ENCODE measurements at places on chromosomes 12 and 14.

DNA sequence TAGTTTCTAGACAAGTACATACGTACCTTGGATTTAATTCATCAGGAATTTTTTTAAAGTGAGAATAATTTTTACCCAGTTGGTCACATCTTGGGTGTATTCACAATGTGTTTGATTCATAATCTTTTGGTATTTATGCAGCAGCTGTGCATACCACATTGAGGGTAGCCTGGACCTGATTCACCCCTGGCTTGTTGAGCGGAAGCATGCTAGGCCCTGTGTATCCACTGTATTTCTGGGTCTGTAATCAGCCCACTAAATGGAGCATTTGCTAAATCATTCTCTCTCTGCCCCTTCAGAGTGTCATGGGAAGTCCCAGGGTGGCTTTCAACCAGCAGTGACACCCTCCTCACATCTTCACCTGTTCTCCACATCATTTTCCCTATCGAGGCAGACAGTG lies 203.8 kb upstream of the RGS6 start:
- DNase-seq = no peak

- no peak for DNase-seq
These were observed 18.5 kb downstream of the UTP20 start for GRCh38 chr12:101298426-101298825.

- DNase-seq = no peak
These were observed 383.2 kb upstream of the ATP2B1 start for GRCh38 chr12:90091809-90092208.

GRCh38 chr12:98485792-98486340 lies 29.5 kb upstream of the TMPO start:
- no peak for DNase-seq

DNA sequence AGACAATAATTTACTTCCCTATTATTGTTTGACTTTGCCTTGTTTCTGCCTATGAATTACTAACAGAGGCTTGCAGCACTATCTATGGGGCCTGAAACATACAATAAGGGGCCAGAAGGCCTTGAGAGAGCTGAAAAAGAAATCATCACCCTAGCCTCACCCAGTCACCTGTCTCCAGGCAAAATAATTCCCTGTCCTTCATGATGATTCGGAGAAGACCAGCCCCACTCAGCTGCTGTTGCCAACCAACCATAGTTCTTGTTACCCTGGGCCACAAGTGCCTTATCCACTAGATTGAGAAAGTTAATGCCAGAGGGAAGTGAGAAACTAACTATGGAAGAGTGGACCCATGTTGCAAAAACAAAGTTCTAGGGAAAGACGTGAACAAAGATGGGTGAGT lies 97.1 kb downstream of the ARF6 start:
- no peak for DNase-seq

GRCh38 chr14:100065942-100066574 lies 836 bp downstream of the EVL start:
- peak; percentile 82 for DNase-seq

DNA sequence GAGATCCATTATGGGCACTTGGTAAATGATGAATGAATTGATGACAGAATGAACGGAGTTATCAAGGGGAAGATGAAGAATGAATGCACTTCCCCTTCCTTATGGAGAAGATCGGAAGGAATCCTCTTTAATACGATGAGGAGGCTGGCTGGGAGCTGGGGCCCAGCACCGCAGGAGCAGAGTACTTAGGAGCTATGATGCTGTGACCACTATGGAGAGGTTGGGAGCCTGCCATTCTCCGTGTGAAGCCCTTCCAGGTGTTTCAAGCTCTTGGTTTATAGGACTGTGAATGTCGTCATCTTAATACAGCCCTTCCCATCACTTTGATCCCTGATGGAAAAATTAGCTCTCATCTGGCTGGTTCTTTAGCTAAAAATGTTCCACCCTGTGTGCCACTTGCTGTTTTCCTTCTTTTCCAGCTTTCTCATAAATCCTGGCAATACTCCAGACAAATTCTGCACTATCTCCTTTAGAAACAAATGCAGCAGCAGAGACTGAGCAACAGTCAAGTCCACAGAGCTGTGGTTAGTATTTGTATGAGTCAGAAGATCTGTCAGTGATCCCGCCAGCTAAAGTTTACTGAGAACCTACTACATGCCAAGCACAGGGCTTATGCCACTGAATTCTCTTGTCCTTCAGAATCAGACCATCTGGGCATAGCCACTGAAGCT lies 263.1 kb upstream of the CRY1 start:
- DNase-seq = no peak

DNA sequence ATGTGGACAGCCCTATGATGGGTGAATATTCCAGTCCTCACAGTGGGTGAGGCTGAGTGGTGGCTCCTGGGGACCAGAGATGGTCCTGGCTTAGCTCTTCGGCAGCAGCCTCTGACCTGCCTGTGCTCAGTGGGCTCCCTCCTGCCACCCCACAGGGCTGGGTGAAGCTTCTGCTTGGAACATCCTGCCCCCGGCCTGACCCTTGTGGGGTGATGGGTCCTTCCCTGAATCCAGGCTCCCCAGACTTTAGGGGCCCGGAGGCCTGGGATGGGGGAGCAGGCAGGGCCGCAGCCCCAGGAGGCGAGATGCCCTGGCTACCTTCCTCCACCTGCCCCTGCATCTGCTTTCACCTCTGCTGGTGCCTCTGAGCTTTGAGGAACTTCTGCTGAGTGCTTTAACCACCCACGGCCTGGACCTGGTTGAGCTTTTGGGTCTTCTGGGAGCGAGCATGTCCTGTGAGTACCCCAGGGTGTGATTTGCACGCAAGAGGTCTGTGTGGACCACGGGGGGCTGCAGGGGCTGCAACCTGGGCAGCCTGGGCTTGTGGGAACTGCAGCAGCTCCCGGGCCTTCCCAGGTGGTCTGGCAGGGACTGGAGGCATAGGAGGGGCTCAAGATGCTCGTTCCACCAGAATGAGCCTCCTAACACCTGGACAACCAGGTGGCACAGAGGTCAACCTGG lies 159.5 kb downstream of the KIF26A start:
- DNase-seq = no peak

- DNase-seq = no peak
These were observed 565.8 kb upstream of the ATP2B1 start for GRCh38 chr12:90274407-90274806.

DNA sequence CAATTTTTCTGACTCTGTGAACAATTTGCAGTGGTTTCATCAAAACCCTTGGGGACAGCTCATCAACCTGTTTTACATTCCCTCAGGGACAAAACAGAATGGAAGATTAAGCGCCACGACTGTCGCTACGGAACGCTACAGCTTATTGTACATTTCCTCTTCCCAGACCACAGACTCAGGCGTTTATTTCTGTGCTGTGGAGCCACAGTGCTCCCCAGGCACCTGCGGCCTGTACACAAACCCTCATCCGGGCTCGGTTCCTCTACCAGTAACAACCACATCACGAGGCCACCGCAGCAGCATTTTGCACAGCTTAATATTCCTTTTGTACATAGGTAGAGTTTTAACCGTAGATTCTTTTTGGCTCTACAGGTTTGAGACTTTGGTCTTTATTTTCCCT lies 397.4 kb upstream of the OR4E1 start:
- DNase-seq = peak; percentile 43

GRCh38 chr14:44771496-44771895 lies 190.3 kb downstream of the KLHL28 start:
- no peak for DNase-seq

DNA sequence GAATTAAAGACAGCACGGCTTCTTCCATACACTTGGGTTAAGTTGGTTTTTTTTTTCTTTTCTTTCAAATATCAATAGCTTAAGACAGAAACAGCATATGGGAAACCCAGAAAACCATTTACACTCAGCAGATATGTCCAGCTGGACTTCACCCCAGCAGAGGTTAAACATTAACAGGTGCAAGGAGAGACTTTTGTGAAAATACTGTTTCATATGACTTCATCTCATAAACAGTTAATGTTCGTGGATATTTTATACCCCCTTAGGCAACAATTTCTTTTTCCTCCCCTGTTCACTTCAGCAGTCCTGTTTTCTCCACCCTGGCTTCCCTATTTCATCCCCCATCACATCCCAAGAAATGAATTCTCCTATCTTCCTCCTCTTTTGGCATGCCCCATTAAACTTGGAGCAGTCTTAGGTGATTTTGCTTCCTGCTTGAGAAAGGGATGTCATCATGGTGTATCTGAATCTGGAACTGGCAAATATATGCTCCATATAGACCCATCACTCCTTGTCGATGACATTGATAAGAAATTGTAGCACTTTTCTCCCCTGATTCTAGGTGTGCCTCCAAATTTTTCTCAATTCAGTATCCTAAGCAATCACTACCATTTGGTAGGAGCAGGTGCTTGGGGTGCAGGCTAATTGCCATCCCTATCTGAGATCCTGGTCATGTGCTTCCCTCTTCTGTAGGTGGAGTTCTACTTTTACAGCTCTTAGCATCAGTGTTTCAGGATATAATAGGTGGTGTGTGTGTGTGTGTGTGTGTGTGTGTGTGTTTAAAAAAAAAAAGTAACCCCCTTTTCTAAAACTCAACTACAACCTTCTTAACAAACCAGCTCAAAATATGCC lies 67.9 kb downstream of the BMP4 start:
- DNase-seq = no peak

DNA sequence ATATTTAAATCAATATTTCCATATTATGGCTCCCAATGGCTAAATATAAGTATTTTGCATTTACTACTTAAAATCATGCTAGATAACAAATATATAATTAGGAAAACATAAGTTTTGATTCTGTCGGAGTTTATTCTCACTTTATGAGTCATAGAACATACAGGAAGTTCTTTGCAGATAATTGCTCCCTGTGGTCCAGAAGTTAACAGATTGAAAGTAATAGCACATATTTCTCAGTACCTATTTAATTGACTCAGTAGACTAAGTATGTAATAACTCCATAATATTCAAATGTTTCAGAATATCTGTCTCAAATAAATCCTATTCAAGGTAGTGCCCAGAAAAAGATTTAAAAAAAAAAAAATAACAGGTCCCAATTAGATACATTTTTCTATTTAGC lies 806.0 kb upstream of the ATXN7L3B start:
- DNase-seq = no peak

DNA sequence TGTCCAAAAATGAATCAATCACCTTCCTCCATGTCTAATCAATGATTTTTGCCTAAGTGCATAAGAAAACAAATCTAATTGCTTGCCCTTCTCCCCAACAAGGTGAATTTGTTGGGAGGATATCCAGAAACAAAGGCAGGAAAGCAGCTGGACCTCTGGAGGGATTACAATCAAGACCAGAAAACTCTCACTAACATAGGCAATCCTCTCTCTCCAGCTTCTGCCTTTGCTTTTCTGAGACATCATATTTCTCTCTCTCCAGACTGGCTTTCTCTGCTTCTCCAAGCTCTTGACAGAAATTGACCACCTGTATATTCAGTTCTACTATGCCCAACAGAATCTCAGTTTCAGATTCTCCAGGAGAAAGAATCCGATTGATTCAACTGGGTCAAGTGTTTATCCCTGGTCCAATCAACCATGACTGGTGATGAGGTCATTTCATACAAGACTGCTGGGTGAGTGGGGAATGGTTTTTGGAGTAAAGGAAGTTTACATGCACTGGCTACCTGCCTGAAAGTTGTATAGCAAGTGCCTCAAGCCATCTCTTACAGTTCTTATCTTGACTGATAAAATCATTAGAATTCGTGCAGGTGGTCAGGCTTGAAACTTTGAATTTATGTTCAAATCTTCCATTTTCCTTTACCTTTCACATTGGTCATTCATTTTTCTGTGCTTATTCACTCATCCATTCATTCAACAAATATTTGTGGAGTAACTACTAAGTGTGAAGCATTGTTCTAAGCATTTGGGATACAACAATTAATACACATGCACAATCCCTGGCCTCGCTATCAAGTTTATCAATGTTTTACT lies 22.2 kb upstream of the CFAP54 start:
- DNase-seq = no peak

DNA sequence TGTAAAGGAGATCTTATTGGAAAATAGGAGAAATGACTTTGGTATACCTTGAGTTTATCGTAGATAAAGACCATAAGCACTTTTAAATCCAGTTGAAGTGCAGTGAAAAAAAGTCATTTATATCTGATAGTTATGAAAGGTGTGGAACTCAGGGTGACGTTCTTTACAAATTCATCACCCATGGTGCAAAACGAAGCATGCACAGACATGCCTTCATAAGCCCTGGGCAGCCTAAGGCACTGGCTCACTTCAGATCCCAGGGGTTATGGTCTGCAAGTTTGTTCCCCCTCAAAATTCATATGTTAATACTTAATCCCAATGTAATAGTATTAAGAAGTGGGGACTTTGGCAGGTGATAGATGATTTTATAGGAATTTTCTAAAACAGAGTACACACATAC lies 1216.4 kb upstream of the USP15 start:
- DNase-seq = no peak

- DNase-seq = no peak
These were observed 240.0 kb upstream of the CPNE8 start for GRCh38 chr12:39145175-39145999.

DNA sequence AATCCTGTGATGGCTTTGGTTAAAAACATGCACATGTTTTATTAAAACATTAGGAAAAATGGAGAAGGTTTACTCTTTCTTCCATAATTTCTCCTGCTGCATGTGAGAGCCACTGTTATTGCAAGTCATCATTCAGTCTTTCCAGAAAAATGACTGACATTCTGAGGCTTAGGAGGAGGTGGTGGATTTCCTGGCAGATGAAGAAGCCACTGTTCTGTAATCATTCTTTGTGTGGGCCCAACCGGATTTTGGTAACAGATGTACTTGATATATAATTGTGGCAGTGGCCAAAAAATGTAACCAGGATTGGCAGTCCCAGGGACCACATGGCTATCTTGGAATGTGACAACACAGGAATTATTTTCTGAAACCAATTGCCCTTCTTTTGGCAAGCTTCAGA lies 120.2 kb downstream of the DAAM1 start:
- DNase-seq = no peak

GRCh38 chr14:102201776-102202175 lies 62.1 kb downstream of the WDR20 start:
- DNase-seq = no peak

DNA sequence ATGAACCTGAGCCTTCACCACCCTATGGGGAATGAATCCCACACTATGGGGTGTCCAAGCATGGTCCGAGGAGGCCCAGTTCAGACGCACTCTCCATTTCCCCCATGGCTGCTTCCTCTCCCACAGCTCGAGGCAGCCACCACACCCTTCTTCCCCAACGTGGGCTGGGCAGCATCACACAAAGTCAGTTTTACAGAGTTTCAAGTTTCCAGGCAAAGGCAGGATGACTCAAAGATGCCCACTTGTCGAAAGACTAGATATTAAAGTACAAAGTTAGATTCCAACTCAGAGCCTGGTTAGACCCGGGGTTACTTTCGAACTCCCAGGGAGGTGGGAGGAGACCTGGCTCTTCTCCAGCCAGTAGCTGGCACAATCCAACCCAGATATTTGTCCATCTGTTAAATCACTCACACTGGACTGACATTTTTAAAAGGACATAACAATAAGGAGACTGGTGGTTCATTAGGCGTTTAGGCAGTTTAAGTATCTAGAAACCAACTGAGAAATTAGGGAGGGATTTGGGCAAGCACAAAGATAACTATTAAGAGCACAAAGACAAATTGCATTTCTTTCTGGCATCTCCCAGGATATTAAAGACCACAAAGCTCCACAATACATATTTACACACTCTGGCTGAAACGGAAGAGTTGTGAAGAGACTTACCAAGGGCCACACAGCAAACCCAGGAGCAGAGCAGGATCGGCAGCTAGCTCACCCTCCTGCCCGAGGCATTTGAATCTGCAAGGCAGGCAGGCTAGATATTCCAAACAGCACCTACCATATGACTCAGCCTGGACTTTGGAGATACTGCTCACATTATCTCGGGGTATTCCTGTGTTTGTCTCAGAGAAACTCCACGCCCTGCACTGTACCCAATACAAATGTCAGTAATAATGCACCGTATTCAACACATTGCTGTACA lies 34.8 kb downstream of the TMCC3 start:
- DNase-seq = no peak
